ENCODE measurements at places on chromosomes 1 and 21. TPM values are rescaled to one million over a fixed set of nuclear protein-coding genes. Genes with fewer than 3 reads are reported as not detected.

Gene PBX1
- not detected for total RNA-seq

Gene SH3GLB1
- total RNA-seq = 57.0 TPM

Gene DAB1
- not detected for total RNA-seq

Gene EVA1B
- 7.5 TPM for total RNA-seq

- no peak for DNase-seq
These were observed 21.3 kb upstream of the COL16A1 start for GRCh38 chr1:31725134-31725533.

GRCh38 chr1:31791131-31791858, 24.5 kb downstream of the SPOCD1 start:
- DNase-seq = no peak

DNA sequence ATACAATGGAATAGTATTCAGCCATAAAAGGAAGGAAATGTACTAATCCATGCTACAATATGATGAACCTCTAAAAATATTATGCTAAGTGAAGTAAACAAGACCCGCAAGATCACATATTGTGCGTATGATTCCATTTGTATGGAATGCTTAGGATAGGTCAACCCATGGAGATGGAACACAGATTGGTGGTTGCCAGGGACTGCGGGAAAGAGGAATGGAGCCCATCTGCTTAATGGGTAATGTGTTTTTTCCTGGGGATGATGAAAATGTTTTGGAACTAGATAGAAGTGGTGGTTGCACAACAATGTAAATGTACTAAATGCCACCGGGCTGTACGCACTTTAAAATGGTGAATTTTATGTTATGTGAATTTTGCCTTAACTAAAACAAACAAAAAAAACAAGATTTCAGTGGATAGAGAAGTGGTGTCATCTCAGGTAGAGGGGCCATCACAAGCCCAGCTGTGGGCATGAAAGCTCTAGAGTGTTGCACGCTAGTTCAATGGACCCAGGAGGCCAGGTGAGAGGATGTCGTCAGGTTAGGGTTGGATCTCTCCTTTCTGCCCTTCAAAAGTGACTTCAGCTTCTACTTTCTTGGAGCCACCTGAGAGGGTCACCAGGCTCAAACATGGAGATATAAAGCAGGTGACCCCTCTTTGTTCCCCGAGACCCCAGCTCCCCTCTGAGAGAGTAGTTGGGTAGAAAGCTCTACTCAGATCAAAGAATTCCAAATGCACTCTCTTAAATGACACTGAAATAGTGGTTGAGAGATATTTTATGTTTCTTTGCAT, 2.5 kb downstream of the C1orf115 start:
- DNase-seq = peak; percentile 50

- peak; percentile 73 for DNase-seq
These were observed 1.0 kb upstream of the DMRTA2 start for GRCh38 chr1:50424045-50424883.

GRCh38 chr1:95140791-95141190, 23.6 kb downstream of the TLCD4 start:
- no peak for DNase-seq

GRCh38 chr1:17067465-17068240, 13.8 kb upstream of the SDHB start:
- DNase-seq = no peak

DNA sequence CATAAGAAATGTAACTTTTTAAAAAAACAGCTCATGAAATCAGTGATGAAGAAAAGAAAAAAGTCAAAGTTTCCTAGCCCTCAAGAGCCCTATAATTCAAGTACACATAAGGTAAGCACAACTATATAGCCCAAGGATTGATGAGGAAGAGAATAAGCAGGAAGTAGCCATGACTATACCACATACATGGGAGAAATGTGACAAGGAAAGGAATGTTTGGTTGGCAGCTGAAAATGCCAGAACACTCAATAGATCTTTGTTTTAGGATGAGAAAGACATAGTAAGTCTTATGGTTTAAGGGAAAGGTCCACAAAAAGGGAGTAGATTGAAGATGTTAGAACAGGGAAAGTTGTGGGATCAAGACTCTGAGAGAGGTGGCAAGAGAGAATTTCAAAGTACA, 5.7 kb downstream of the DOCK7 start:
- DNase-seq = no peak

DNA sequence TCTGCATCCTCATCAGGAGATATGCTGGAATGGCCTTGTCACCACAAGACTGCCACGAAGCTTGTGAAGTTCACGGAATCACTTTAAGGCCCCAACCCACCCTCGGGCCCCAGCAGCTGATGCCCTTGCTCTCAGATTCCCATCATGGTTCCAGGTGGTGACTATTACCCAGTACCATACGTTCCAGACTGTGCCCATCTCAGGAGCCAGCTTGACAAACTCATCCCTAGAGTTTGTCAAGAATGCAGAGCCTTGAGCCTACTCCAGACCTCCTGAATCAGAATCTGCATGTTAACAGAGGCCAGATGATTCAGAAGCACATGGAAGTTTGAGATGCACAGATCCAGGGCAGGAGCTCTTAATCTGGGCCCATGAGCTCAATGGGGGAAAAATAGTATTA, 53.9 kb upstream of the RBM15 start:
- DNase-seq = no peak

DNA sequence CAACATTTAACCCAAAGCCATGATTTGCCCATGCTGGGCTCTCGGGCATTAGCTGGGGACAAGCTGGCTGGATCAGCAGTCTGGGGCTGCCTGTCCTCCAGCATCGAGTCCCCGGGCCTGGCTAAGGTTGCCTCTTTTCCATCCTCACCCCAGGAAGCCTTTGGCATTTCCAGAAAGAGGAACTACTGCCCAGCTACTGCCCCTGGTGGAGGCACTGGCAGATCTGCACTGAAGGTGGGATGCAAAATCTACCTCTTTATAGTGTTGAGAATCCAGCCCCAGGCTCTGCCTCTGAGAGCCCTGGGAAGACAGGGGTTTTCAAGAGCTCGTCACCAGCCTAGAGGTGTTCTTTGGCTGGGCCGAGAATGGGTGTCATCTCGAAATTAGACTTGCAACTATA, 635.9 kb downstream of the MATN1 start:
- DNase-seq = no peak

Data from activated CD4-positive, alpha-beta T cell treated with anti-CD3 and anti-CD28 coated beads, Interleukin-2, amount 10 ng/mL, durations not matched to agents 24 days and 14 days (primary cell).